Activated T-helper 2 cell treated with anti-CD3 and anti-CD28 coated beads, Interferon-gamma antibody, Interleukin-2, Interleukin-4, amounts not matched to agents 10 μg/mL and 5 μg/mL and 100 μg/mL, durations not matched to agents 14 hours and 24 hours and 36 hours (primary cell): ENCODE measurements at places on chromosomes 4 and X. TPM values are rescaled to one million over a fixed set of nuclear protein-coding genes. Genes with fewer than 3 reads are reported as not detected.

RAB33A gene
- 28.4 and 29.7 TPM in 2 replicates for total RNA-seq

DNA sequence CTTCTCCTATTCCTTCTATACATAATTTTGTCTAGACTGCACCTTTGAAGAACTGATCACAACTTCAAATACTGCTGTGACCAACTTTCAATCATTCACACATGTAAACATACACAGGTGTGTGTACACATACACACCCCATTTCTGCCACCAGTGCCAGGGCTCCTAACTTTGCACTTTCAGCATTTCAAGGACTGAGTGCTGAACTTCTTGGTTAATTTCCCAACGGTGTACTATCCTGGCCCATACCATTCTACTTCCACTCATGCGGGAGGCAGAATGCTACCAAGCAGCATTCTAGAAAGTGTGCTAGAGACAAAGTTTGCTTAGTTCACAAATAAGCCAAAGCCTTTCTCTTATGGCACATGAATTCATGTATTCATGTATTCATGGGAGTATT, 51.2 kb downstream of the RPGR start:
- no peak for DNase-seq

GRCh38 chr4:150161109-150161508, 82.9 kb downstream of the DCLK2 start:
- no peak for DNase-seq

PQBP1 gene
- 97.3 and 103 TPM in 2 replicates for total RNA-seq

P2RY4 gene
- total RNA-seq = 0.55 and 0.71 TPM in 2 replicates

IL2RG gene
- total RNA-seq = 358 and 366 TPM in 2 replicates

GDPD2 gene
- 0.21 and 0.28 TPM in 2 replicates for total RNA-seq

FATE1 gene
- total RNA-seq = not detected in 2 replicates

GRCh38 chrX:103629318-103630170, 769 bp downstream of the TCEAL1 start:
- no peak for DNase-seq

- no peak for DNase-seq
These were observed 158.2 kb upstream of the DDIT4L start for GRCh38 chr4:100348473-100348872.

- no peak for DNase-seq
These were observed 46.9 kb downstream of the ANTXR2 start for GRCh38 chr4:80026100-80026499.

DNA sequence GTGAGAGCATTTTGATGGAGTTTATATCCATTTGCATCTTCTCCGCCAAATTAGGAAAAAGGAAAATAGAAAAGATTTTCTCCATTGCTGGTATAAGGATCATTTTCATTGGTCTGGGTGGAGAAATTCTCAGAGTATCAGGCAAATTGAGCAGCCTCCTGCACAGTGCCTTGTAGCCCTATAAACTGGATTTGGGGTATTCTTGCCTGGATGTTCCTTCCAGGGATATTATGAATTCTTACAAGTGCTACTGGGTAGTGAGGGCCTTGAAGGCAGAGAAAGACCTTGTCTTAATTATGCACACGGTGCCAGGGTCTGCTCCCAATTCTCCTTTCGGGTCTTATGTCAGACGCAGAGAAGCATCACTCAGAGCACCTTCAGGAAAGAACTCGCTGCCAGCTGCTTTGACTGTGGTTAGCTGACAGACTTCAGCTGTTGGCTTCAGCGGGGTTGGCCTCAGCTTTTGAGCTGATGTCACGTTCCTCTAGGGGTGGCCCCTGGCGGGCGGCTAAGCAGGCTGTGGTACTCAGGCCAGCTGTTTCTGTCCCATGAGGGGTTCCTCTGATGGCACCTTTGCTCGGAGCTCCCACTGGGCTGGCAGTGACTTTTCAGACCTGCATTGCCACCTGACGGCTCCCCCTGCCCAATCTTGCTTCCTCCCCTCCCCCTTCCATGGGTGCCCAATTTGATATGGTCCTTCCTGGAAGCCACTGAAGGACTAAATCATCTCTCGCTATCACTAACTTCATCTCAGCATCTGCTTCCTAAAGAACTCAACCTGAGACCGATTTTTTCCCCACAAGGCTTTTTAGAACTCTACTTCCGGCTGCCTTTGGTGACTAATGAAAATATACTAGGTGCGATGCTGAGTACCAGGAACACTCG, 519.5 kb downstream of the BCOR start:
- peak; percentile 31 for DNase-seq

DNA sequence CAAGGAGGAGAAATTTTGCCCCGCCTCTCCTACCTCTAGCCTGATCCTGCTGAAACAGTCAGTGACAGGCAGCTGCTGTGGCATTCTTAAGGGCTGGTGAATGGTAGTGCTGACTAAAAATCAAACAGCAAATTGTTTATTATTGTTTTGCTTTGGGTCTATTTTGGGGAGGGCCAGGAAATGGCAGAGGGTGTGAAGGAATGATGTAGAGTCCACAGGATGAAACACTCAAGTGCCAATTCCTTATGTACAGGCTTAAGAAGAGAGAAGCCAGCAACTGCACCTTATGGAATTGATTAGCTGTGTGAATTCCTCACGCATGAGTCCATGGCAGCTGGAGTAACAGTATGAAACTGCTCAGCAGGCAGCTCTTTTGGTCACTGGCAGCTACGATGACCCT, 39.7 kb downstream of the VEGFC start:
- no peak for DNase-seq

- no peak for DNase-seq
These were observed 16.2 kb downstream of the DGKQ start for GRCh38 chr4:957231-957580.

PRKG2 gene
- 0.28 and 0.43 TPM in 2 replicates for total RNA-seq

GRCh38 chr4:126216611-126217010, 901.9 kb downstream of the FAT4 start:
- DNase-seq = no peak

GRCh38 chr4:109433205-109434006, at the start of gene SEC24B:
Gene SEC24B (plus strand): TSS chr4:109433815. CDS start chr4:109433870, 55 bp downstream.
- DNase-seq = peak; percentile 86

- DNase-seq = no peak
These were observed 55.8 kb downstream of the CLCN5 start for GRCh38 chrX:49978176-49978575.

HSD17B13 gene
- 0.16 and 0.32 TPM in 2 replicates for total RNA-seq

DNA sequence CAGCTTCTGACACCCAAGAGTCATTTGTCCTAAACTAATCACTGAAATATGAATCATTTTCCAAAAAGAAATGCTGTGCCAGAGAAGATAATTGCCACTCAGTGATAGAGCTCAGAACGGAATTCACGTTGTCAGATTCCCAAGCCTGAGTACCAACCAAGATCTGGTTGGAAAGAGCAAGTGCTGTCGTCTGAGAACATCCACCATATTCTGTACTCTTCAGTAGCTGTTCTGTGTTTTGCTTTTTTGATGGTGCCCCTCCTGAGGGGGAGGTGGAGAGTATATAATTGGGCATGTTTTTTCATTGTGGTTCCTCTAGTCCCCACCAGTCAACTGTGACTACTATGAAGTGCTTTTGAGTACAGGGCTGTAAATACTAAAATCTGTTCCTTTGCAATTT, 13.2 kb downstream of the RUFY3 start:
- DNase-seq = no peak

- DNase-seq = no peak
These were observed 179.8 kb downstream of the SPCS3 start for GRCh38 chr4:176499518-176499917.

RHOXF2B gene
- total RNA-seq = not detected in 2 replicates

DNA sequence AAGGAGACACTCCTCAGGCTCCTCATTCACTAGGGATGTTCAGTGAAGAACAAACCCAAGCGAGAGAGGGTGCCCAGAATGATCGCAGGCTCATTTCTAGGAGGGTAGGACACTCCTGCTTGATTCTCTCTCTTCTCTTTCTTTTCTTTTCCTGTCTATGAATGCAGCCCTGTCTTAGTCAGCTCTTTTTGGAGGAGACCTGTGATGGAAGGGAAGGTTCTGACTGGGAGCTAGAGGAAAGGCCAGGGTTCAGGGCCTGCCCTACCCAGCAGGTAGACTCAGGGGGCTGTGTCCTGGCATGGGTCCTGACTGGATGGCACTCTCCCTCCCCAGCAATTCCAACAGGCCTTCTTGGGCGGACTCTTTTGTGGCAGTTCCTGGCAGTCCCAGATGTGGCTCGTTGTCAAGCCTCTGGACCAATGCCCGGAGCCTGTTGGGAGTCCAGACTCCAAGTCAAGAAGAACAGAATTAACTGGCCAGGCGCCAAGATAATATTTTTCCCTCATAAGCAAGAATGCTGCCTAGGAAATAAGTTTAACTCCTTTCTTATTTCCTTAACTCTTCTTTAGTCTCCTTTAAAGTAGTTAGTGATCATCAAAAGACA, 139.4 kb upstream of the SCML1 start:
- DNase-seq = no peak

DNA sequence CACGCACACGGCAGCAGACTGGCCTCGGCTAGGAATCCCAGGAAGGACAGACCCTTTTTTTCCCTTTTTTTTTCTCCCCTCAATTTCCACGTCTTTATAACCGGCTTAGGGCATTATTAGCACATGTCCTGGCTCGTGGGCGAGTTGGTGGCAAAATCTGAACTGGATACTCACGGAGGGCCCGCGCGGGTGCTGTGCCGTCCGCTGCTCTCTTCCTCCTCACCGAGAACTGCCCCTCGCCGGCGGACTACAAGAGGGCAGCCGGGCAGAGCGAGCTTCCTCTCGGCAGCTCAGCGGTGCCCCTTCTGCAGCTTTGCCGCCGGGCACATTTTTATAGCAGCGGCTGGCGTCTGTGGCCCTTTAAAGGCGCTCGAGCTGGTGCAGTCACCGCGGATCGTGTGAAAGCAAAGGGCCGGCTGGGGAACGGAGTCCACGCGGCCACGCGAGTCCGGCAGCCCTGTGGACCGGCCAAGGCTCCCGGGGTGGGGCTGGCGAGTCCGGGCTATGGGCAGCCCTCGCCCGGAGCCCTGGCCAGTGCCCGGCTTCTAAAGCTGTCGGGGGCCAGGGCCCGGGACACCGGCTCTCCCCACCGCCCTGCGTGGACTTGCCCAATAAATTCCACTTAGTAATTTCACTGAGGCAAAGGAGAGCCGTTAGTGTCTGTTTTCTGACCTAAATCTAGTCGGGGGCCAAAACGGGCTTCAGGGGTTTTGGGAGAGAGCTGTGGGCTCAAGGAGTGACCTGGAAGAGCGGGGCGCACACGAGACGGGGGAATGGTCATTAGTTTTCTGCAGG, 1.3 kb upstream of the CITED1 start:
- DNase-seq = no peak

DNA sequence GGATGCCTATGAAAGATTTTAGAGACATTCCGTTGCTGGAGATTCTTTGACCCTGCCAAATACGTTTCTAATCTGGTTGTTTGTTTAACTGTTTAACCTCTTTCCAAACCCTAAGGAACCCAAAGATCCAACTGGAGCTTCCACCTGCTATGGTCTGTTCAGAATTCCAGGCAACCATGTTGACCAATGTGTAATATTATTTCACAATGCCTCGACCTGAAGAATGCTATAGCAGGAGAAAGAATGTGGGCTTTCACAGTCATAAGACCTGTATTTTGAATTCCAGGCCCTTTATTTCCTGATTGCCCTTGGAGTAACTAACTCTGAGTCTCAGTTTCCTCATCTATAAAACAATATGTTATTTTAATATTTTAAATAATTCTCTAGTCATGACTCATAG, 90.8 kb downstream of the COL25A1 start:
- DNase-seq = no peak

DNA sequence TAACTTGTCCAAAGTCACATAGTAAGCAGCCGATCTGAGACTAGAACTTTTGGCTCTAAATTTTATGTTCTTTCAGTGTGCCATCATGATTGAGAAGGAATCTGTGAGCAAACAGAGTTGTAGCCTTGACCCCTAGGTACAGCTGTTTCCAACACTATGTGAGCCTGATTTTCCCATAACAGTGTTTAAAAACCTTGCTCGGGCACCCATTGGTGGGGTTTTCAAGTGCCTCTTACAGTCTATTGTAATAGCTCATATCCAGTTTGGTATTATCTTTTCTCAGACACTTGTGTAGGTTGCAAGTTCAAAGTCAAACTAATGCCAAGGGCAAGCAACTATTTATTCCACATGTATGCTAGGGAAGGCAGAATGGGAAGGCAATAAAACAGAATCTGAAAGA, 467.9 kb downstream of the INPP4B start:
- no peak for DNase-seq

- no peak for DNase-seq
These were observed 4.3 kb upstream of the DCHS2 start for GRCh38 chr4:154495867-154496266.

GRCh38 chrX:101415180-101416145, 7.4 kb downstream of the HNRNPH2 start:
- peak; percentile 10 for DNase-seq

DNA sequence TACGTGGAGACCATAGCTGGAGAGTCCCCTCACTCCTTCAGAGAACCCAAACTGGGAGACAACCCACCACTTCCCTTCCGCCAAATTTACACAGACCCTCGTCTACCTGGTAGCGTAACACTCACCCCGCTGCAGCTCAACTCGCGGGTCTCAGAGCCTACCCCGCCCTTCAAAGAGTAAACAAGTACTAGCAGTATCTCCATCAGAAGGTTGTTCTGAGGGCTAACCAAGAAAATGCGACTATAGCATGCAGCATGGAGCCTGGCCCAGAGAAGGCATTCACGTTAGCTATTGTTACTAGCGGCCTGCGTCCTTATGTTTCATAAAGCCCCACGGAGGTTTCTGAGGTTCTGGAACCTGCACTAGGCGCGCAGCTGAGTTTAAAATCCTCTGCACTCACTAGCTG, 531 bp upstream of the MANBA start:
- no peak for DNase-seq

- DNase-seq = no peak
These were observed 60.1 kb upstream of the NAP1L5 start for GRCh38 chr4:88757776-88758175.

NKX3-2 gene
- not detected in 2 replicates for total RNA-seq

ZNF711 gene
- 0.46 and 0.48 TPM in 2 replicates for total RNA-seq

- DNase-seq = no peak
These were observed 17.9 kb upstream of the ADD1 start for GRCh38 chr4:2825740-2826139.

STBD1 gene
- total RNA-seq = 0.09 TPM in 2 replicates

SORCS2 gene
- 0.02 and 0.05 TPM in 2 replicates for total RNA-seq

GRCh38 chr4:101288365-101289145, 58.8 kb downstream of the PPP3CA start:
- DNase-seq = no peak

DNA sequence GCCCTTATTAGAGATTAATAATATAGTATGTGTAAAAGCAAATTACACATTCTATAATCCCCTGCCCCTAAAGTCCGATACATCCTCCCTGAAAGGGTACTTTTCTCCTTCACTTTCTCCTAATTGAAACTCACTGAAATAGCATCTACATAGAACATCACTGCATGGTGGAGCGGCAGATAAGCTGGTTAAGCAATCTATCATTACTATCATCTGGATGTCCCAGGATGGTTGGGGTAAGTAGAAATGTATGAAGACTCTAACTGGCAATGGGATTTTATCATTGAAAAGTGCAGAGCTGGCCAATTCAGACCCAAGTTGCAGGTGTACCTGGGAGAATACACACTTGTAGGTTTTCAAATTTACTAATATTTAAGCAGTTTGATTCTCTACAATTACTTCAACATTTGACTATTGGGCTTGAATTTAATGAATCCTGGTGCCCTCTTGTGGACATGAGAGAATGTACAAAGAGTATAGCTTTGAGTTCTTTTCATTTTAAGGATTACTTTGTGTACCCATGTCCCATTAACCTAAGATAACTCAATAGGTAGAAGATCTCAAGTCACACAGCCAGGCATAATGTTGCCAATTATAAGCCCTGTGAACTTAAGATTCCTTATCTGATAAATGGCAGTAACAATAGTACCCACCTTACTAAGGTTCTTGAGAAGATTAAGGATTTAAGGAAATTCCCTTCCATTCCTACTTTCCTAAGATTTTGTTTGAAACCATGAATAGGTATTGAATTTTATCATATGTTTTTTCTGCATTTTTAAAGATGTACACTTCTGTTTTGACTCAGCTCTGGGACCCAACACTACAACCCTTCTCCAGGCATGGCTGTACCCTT, 69.8 kb downstream of the SHROOM3 start:
- no peak for DNase-seq
